ENCODE measurements at places on chromosomes 2 and 18.

DNA sequence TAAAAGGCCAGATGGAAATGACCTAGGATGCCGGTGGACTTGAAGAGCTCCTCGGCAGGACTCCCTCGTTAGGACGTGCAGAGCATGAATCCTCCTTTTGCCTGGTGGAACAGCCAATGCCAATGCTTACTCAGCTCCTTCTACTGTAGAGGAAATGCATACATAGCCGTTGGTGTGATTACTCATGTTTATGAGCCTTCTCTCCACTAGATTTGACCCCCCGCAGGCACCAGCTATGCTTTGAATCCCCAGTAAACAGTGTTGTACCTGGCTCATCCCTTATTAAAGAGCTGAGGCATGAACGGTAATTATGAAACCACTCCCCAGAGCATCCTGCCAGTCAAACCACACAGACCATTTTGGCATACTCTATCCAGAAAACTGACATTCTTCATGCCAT lies 172.8 kb downstream of the ANTXR1 start:
- DNase-seq = no peak

GRCh38 chr2:68968221-68968620 lies 6.2 kb upstream of the GKN1 start:
- DNase-seq = no peak

GRCh38 chr18:77078690-77079070 lies 53.9 kb downstream of the MBP start:
- DNase-seq = no peak

- DNase-seq = peak; percentile 42
Observed at GRCh38 chr2:202034249-202035088, 814 bp downstream of the FZD7 start.

DNA sequence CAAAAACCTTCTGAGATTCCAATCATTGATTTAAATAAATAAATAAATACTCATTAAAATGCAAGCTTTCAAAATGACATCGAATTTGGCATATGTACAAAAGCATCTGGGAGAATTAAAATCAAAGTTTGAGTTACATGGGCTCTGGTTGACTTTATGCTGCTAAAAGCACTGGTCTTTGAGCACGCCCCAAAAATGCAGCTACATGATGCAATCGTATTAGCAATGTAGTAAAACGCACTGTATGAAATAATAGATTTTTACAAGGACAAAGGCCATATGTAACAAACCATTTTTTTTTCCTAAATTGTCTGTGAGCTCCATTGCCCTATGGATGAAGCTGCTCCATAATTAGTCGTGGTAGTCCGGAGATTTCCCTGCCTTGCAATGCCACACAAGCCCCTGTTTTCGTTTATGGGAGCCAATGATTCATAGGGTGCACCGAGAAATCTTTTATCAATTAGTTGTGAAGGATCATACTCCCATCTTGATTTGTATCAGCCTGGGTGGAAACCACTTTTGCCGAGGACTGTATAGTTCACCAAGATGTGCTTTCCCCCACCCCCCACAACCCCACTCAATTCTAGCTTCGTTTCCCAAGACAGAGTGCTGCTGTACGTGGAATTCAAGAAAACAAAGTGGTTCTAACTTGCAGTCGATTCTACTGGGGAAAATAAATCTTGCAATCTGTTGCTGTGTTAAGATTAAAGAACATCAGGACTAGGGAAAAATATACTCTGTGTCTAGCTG lies 268.4 kb downstream of the IRS1 start:
- no peak for DNase-seq

GRCh38 chr2:29620890-29621289 lies 300.5 kb downstream of the ALK start:
- DNase-seq = no peak

GRCh38 chr2:224151680-224152310 lies 112.7 kb upstream of the SERPINE2 start:
- DNase-seq = no peak

GRCh38 chr18:61894751-61895524 lies 2.1 kb upstream of the RNF152 start:
- no peak for DNase-seq

- no peak for DNase-seq
Observed at GRCh38 chr2:221969830-221970144, 329.0 kb downstream of the PAX3 start.

- no peak for DNase-seq
Observed at GRCh38 chr2:222024932-222025880, 273.6 kb downstream of the PAX3 start.

- peak; percentile 37 for DNase-seq
Observed at GRCh38 chr2:38146907-38147307, 71.0 kb upstream of the CYP1B1 start.

GRCh38 chr2:184646177-184646576 lies 47.8 kb downstream of the ZNF804A start:
- no peak for DNase-seq

DNA sequence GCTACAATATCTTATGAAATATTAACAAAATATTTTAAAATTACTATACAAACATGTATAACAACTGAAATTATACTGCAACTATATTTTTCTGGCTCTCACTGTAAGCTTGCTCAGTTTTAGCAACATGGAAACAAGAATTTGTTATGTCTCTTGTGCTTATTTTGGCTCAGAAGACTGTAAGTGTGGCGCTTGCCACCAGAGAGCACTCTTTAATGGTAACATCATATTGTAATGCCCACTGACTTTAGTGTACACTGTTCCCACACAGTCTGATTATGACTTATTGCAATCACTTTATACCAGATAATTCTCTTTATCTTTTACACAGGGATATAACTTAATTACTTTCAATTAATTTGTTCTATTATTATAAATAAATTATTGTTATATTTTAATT lies 1500.6 kb upstream of the TMEFF2 start:
- DNase-seq = no peak

DNA sequence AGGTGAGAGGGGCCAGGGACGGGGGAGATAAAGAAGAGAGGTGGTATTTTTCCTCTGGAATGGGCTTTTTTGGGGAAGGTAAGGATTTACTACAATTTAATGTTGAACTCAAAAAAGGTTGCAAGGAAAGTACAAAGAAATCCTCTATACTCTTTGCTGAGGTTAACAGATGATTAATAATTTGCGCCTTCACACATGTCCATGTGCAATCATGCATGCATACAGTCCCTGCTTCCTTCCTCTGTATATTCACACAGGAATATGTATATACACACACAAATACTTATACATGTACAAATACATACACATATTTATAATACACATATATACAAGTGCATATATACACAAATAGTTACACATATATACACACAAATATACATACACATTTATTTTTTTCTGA lies 193.4 kb downstream of the NBAS start:
- no peak for DNase-seq

DNA sequence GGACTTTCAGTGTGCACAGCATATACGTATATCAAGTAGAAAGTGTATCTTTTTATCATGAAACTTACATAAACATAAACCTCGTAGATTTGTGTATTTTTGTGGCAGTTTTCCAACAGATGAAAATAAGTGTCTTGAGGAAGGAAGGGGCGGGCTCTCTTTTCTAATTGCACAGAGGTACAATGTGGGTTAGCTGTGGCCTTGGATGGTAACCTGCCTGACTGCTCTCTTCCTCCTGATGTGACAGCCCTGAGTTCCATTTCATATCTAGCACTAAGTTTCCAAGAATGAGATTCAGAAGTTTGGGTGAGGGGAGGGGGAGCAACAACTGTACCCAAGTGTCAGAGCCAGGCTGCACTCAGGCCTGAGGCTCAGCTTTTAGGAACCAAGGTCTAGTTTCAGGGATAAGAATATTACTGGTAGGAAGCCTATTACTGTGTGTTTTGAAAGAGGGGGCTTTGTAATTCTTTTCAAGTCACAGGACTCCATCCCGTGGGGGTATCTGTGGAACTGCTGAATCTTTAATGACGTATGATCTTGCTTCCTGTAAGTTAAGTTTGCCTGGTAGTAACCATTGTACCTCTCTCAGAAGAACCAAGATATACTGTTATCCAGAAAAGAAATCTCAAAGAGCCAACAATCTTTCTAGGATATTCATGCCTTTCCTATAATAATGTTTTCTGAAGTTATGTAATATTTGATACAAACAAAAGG lies 483.7 kb downstream of the PTPRM start:
- no peak for DNase-seq

DNA sequence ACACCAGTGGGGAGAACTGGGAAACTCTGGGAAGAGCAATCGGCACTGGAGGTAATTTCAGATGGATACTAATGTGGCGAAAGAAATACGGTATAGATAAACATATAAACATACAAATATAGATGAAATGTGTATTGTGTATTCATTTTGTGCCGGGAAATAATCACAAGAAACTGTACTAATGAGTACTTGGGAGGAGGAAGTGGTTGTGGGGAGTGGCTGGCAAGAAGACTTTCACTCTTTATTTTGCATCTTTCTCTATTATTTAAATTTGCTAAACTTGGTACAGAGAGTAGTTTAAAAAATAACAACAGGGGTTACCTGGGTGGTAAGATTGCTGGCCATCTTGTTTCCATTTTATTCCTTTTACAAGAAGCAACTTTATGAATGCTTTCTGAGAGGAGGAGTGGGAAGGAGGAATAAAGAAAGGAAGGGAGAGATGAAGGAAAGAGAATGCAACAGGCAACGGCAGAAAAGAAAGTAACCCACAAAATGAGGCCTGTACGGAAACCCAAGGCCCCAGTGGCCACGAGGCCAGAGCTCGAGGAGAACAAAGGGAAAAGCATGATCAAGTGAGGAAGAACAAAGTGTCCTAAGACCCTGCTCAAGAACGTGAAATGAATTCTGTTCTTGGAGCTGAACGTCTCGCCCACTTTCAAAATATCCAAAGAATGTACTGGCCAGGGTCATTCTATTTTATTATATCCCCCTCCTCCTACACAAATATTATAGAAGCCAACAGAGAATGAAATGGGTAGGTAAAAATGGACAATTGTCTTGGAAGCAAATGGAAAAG lies 45.2 kb downstream of the FAM178B start:
- no peak for DNase-seq

DNA sequence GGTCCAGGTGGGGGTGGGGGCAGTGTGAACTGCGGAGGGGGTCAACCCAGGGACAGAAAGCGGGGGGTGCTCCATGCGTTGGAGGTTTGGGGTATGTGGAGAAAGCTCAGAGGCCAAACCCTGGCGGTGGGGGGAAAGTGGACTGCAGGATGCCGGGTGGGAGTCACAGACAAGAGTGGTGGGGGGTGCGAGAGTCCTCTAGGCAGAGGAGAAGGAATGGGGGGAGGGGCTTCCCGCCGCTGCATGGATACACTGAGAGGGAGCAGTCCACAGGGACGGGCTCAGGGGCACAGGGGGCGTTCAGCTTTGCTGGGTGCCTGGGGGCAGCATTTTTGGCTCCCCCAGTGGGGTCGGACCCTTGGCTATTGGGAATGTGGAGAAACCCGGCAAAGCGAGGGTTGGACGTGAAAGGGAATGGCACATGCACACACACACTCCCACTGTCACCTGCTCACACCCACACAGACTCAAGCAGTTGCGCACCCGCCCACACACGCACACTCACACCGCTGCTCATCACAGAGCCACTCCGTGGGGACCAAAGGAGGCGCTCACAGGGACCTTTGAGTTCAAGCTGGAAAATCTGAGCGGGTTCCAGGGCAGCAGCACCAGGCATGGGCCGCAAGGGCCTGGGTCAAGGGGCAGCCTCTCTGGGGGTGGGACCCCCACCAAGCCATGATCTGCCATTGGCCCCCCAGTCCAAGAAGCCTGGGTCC lies 7.7 kb downstream of the GBX2 start:
- DNase-seq = no peak

- DNase-seq = no peak
Observed at GRCh38 chr2:182301093-182301492, 125.7 kb downstream of the PDE1A start.

GRCh38 chr2:108139521-108139920 lies 100.2 kb upstream of the SULT1C3 start:
- no peak for DNase-seq

DNA sequence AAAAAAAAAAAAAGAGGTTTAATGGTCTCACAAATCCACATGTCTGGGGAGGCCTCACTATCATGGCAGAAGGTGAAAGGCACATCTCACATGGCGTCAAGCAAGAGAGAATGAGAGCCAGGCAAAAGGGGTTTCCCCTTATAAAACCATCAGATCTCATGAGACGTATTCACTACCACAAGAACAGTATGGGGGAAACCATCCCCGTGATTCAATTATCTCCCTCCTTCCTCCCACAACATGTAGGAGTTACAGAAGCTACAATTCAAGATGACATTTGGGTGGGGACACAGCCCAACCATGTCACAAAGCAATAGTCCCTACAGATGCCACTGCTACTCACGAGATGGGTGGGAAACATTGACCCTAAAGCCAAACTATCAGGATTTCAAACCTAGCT lies 392.7 kb upstream of the ID2 start:
- no peak for DNase-seq
